ENCODE measurements at places on chromosomes 4 and X.

- DNase-seq, result no peak
Measured at GRCh38 chr4:89196056-89196674, 84.8 kb downstream of the TIGD2 start.

GRCh38 chrX:134443020-134443419 is 16.9 kb upstream of the HPRT1 start:
- no peak for DNase-seq

- no peak for DNase-seq
Measured at GRCh38 chr4:133856731-133857355, 344.7 kb downstream of the PABPC4L start.

GRCh38 chrX:111917591-111917990 is 41.6 kb downstream of the TRPC5OS start:
- peak; percentile 3 for DNase-seq

GRCh38 chr4:85933291-85933640 is 426.6 kb downstream of the MAPK10 start:
- DNase-seq, result no peak

- DNase-seq, result no peak
Measured at GRCh38 chr4:150145946-150146340, 67.7 kb downstream of the DCLK2 start.

DNA sequence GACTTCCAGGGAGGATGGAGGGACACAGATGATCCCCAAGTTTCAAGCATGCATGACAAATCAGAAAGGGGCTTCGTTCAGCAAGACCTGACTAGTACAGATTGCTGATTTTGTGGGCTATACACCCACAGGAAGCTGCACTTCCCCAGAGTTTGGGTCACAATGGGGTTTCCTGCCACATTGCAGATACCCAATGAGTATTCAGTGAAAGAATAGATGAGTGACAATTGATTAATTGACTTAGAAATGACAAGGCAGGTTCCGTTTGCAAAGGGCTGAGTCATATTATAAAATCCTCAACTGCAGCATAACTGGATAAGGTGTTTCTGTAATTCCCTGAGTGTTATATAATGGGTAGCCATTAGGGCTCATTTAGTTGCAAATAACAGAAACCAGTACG is 146.6 kb upstream of the TBL1X start:
- no peak for DNase-seq

DNA sequence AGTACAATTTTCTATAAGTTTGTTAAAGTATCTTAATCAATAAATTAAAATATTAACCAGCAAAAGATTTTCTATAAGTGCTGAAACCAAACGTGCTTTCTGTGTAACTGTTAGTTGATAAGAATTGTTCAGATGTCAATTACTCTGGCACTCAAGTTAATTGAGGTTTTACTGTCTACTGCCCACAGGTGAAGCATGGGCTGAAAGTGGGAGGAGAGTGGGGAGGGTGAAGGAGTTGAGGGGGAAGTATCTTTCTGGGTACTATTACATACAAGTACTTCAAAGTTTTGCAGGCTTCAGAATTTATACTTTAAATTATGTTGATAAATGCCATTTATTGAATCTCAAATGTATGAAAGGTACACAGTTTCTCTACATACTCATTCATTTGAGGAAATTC is 19.1 kb upstream of the CXCL3 start:
- DNase-seq, result no peak

- DNase-seq, result no peak
Measured at GRCh38 chr4:177100307-177100706, 209.4 kb upstream of the NEIL3 start.

DNA sequence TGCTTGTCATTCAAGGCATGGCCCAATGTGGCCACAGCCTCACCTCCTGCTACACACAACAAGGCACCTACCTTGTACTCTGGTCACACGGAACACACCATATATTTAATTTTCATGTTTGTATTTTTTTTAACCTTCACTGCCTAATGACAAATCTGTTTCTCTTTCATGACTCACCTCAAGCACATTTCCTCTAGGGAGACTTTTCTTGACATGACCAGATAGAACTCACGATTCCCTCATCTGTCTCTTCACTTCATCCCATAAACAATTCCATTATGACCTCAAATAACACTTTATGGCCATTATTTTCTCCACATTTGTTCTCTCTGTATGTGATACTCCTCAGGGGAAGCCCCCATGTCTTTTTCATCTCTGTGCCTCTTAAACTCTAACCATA is 11.1 kb downstream of the DRP2 start:
- peak; percentile 11 for DNase-seq

- no peak for DNase-seq
Measured at GRCh38 chr4:145719752-145720624, 40.0 kb downstream of the C4orf51 start.

DNA sequence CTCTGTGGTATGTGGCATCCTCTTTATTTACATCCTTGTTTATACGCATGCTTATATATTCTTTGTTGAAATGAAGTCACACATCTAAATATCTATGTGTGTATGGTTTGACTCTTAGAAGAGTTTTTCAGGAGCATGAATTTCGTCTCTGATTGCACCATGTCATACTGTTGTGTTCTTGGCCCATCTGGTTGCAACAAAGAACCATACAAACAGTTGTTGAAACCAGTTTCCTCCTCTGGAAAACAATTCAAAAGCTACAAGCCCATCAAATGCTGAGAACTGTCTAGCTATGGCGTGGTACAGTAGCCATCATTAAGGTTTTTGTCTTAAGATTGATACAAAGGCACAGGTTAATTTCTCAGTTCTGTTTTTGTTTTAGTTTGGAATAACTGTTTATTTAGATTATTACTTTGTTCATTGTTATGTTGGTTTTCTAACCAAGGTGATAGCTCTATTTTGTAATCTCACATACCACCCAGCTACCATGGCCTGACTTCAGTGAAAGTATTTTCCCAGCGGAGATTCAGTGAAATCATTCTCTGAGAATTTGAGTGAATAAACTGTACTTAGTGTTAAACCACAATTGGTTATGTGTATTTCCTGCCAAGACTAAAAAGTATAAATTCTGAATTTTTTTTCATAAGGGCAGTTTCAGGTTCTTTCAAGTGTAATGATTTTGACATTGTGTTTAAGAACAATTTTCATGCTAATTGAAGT is 91.0 kb downstream of the ARHGAP24 start:
- DNase-seq, result no peak

- no peak for DNase-seq
Measured at GRCh38 chr4:7199771-7200441, 7.6 kb downstream of the SORCS2 start.

- peak; percentile 65 for DNase-seq
Measured at GRCh38 chr4:113159942-113160545, 110.6 kb downstream of the ANK2 start.

DNA sequence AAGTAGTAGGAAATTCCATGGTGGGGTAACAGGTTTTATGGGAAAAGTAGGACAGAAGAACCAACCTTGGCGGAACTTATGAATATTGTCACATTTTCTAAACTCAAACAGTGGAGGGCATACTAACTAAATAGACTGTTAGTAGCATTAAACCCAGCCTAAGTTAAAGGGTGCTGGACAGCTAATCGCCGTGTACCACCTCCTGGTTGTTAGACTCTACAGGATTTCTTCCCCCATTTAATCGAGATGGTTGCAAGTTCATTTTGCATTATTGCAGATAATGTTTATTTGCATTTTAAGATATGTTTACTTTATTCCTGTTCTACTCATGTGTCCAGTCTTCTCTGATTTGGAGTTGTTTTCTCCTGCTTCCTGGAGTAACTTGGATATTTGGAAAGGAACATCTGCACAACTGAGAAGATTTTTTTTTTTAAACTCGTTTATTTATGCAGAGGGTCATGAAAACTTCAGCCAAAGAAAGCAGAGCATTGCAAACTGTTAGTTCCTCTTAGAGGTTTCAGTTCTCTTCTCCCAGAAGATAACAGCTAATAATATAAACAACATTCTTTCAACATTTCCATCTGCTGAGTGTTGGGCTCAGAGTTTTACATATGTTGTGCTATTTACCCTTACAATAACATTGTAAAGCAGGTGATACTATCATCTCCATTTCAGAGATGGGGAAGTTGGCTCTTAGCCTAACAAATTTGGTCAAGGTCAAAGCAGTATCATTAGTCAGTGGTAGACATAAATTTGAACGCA is 51.5 kb upstream of the TBC1D9 start:
- DNase-seq, result no peak

DNA sequence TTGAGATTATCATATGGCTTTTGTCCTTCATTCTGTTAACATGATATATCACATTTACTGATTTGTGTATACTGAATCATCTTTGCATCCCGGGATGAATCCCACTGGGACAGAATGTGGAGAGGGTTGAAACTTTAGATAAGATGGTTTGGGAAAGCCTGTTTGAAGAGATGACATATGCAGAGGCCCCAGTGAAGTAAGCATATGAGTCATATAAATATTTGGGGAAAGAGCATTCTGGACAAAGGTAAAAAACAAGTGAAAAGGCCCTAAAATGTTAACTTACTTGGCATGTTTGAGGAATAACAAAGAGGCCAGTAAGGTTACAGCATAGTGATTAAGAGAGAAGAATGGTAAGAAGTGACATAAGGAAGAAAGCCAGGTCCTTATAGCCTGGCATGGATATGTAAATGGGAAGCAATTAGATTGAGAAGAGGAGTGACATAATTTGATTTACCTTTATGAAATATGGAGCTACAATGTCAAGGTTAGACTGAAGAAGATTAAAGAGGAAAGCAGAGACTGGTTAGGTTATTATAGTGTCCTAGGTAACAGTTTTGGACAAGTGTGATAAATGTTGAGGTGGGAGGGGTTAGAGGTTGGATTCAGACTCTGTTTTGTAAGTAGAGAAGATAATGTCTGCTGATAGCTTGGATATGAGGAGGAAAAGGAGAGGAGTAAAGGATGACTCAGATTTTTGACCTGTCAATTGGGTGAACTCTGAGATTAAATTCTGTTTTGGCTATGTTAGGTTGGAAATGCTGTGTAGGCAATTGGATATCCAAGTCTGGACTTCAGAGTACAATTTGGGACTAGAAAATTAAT is 54.6 kb upstream of the DRP2 start:
- no peak for DNase-seq

GRCh38 chrX:80648023-80648422 is 161.7 kb downstream of the BRWD3 start:
- DNase-seq, result peak; percentile 6

- no peak for DNase-seq
Measured at GRCh38 chr4:88928852-88929251, 128.1 kb downstream of the FAM13A start.

DNA sequence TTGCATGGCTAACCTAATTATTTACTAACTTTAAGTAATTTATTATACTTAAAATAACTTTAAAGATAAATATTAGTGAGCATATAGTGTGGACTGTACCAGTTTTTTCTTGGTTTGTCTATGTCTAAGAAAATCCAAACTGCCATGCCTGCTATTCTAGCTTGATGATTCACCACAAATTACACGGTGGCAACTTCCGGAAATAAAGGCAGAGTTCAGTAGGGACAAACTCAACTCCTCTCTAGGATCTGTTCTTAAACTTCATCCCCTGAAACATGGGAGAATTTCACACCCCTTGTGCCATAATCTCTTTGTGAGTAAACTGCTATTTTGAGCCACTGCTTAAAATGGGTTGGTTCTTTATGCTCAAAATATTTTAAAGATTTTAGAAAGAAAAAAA is 213.6 kb upstream of the NRK start:
- peak; percentile 30 for DNase-seq

DNA sequence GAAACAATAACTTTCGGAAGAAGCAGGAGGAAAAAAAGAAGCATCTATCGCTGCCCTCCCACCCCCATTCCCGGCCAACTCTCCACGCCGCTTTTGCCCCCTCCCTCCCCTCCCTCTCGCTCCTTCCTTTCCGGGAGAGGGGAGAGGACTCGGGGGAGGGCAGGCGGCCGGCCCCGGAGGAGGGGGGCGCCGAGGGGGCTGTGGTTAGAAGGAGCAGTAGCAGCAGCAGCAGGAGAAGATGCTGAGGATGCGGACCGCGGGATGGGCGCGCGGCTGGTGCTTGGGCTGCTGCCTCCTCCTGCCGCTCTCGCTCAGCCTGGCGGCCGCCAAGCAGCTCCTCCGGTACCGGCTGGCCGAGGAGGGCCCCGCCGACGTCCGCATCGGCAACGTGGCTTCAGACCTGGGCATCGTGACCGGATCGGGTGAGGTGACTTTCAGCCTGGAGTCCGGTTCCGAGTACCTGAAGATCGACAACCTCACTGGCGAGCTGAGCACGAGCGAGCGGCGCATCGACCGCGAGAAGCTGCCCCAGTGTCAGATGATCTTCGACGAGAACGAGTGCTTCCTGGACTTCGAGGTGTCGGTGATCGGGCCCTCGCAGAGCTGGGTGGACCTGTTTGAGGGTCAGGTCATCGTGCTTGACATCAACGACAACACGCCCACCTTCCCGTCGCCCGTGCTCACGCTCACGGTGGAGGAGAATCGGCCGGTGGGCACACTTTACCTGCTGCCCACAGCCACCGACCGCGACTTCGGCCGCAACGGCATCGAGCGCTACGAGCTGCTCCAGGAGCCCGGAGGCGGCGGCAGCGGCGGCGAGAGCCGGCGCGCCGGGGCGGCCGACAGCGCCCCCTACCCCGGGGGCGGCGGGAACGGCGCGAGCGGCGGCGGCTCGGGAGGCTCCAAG is 1.3 kb downstream of the PCDH7 start:
- DNase-seq, result peak; percentile 34

GRCh38 chr4:28226962-28227361 is 1366.3 kb downstream of the STIM2 start:
- no peak for DNase-seq

- DNase-seq, result no peak
Measured at GRCh38 chr4:72442715-72443114, 126.3 kb downstream of the ADAMTS3 start.

DNA sequence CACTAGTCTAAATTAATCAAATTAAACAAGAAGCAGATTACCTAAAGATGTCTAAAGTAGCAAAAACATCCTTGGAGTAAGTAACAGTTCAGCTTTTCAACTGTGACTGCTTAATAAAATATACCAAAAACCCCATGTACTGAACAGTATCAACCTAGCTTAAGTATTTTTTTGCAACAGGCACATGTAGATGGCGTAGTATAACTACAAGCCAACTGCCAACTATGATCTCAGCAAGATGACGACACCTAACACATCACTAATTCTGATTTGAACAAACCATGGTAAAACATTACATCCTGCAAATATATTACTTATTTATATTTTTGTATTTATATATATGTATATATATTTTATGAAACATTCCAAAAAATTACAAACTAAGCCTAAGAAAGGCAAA is 24.5 kb downstream of the DHX15 start:
- peak; percentile 30 for DNase-seq

DNA sequence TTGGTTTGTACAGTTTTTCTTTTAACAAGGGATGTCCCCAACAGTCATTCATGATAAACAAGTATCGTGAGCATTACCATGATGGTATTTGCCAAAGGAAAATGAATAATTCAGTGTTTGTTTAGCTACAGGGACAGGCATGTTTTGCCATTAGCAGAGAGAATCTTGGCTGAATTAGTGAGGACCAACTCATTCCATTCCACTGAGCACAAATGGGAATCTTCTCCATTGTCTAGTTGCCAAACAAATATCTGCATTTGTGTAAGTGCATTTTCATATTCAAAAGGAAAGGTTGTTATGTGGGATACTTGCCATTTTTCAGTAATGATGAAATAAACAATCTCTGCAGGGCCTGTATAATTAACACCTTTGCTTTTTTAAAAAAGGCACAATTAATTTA is 1762.6 kb downstream of the RPA4 start:
- DNase-seq, result no peak

Data from MCF 10A (cell line).